ENCODE measurements at places on chromosomes 11 and 22.

DNA sequence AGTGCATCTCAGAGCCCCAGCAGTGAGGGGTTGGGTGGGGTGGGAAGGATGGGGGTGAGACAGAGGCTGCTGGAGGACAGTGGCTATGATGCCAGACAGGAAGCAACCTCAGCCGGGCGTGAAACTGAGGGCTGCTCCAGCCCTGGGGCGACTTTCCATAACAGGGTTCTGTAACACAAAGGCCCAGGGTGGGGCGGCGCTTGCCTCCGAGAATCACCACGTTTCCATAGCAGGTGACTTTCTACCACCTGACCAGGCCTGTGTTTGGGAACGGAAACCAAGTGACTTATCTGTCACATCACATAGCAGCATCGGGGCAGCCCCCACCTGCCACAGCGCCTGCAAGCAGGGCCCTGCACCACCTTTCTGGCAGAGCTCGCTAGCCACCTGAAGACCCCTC is 85.8 kb downstream of the TRMU start:
- no peak for DNase-seq

DNA sequence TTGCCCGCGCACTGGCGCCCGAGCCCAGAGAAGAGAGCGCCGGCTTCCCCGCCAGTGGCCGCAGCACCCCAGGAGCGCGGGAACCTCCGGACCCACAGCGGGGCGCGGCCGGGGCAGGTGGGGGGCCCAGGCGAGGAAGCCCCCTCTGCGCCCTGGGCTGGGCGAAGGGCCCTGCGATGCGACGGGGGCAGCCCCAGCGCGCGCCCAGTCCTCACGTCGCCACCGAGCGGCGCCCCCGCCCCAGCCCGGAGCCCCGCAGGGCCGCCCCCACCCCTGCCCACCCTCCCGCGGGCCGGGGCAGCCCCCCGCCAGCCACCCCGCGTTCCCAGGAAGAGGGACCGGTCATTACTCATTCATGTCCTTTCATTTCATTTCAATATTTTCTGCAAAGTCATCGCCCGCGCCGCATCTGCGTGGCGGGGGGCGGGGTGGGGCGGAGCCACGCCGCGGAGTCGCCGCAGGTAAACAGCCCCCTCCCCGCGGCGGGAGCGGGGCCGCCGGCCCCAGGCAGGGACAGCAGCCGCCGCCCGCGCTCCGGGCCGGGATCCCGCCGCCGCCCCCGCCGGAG is 673 bp upstream of the PANX2 start:
- peak; percentile 32 for DNase-seq

GRCh38 chr11:30568931-30569330 is 17.2 kb downstream of the MPPED2 start:
- DNase-seq = no peak

- no peak for DNase-seq
Observed at GRCh38 chr22:46025973-46026898, 49.3 kb upstream of the WNT7B start.

All from NCI-H2029 (cell line).